Bronchus fibroblast of lung (primary cell): ENCODE measurements at places on chromosomes 5 and 9. TPM values are rescaled to one million over a fixed set of nuclear protein-coding genes. Genes with fewer than 3 reads are reported as not detected.

Gene HNRNPH1
- total RNA-seq, result 307 and 331 TPM in 2 replicates

Gene NDUFS6
- total RNA-seq, result 100 and 103 TPM in 2 replicates

Gene TAF9
- total RNA-seq, result 85.6 and 89.8 TPM in 2 replicates

Gene PAPPA
- total RNA-seq, result 11.1 and 11.3 TPM in 2 replicates

Gene FOXD4L5
- total RNA-seq, result not detected in 2 replicates

Gene PCDHGB4
- 4.0 and 4.4 TPM in 2 replicates for total RNA-seq

Gene SLC45A2
- total RNA-seq, result under 0.01 TPM in 1 of 2 replicates, not detected in the other

Gene PKD2L2
- total RNA-seq, result not detected in 2 replicates

Gene PCDHB2
- total RNA-seq, result 0.34 and 0.45 TPM in 2 replicates

Gene OR1L6
- not detected in 2 replicates for total RNA-seq

Gene BASP1
- 159 and 196 TPM in 2 replicates for total RNA-seq

Gene FBP2
- not detected in 2 replicates for total RNA-seq

Gene HMMR
- 40.6 and 55.0 TPM in 2 replicates for total RNA-seq

Gene SPINK1
- not detected in 2 replicates for total RNA-seq

Gene ZFP2
- 0.67 and 1.0 TPM in 2 replicates for total RNA-seq

Gene TAS2R1
- total RNA-seq, result not detected in 2 replicates

Gene CRHBP
- total RNA-seq, result under 0.01 and 0.45 TPM in 2 replicates

Gene CDKN2B
- 9.6 and 10.4 TPM in 2 replicates for total RNA-seq
